ENCODE measurements at places on chromosomes 13 and 19.

DNA sequence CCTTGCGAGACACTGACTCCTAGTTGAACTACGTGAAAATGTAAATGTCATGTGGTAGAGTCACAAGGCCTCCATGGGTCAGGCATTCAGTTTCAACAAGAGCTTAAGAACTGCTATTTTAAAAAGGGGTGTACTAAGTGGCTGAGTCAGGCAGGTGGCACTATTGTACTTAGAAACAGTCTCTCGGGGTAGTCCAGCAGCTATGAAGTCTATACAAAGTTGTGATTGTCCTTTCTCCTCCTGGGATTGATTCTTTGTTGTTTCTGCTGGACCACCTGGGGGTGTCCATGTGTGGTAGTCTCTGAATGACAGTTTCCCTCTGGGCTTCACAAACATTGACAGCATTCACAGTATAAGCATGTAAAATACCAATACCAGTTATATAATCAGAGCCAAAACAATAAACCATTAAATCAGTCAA lies 33.0 kb downstream of the UGGT2 start:
- no peak for DNase-seq

DNA sequence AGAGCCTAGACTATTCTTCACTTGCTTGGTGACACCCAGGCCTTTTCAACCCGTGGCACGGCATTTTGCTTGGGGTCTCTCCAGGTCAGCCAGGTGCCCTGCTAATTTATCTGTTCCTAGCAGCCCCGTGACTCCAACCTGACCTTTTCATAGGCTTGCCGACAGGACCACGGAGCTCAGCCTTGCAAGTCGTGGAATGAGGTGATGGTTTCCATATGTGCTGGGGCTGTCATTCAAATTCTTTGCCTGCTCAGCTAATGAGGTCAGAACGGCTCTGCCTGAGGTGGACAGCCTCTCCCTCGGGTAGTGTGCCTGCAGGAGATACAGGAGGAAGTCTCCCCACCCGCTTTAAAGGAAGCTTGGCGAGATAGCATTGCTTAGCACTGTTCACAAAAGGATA lies 61.0 kb downstream of the SHISA2 start:
- DNase-seq: no peak

- DNase-seq: no peak
These were observed 4.0 kb upstream of the PRAM1 start for GRCh38 chr19:8506402-8506957.

DNA sequence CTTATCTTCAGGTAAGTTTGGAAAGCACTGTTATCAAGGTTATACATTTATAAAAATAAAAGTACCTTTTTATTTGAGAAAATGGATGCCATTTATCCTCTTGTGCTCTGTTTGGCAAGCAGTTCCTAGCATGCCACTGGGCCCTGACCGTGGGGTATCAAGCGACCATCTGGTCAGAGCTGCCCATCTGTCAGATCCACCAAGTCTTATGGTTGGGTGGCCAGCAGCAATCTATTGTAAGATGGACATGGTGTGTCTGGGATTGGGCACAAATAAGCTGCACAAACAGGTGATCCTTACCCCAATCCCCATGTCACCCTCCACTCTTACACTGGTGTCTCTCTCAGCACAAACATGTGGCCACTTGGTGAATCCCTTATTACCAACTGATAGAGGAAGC lies 178.5 kb downstream of the DLEU7 start:
- DNase-seq: no peak

DNA sequence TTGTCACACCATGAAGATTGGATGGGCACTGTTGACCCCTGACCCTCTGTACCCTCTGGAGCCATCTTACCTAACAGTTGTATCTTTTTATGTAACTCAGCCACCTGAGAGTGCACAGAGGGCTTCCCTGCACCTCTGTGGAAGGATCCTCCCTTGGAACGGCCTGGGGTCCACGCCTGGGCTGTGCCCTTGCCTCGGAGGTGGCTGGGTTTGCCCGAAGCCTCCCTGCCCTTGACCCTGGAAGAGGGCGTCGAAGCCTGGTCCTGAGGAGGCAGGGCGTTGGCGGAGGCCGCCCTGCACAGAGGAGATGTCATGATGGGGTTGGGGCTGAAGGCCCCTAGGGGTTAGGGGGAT lies 241 bp downstream of the ODAD3 start:
- DNase-seq: no peak

- no peak for DNase-seq
These were observed 18.8 kb downstream of the HIPK4 start for GRCh38 chr19:40370997-40371801.

DNA sequence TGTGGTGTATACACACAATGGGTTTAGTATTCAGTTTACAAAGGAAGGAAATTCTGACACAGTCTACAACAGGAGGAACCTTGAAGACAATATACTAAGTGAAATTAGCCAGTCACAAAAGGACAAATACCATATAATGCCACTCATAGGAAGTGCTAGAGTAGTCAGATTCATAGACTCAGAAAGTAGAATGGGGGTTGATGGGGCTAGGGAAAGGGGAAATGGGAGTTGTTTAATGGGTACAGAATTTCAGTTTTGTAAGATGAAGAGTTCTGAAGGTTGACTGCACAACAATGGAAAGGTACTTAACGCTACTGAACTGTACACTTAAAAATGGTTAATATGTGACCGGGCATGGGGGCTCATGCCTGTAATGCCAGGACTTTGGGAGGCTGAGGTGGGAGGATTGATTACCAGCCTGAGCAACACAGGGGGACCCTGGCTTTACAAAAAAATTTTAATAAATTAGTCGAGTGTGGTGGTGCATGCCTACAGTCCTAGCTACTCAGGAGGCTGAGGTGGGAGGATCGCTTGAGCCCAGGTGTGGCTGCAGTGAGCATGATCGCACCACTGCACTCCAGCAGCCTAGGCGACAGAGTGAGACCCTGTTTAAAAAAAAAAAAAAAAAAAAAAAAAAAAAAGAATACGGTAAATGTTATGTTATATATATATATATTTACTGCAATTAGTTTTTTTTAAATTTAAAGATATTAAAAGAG lies 45.0 kb downstream of the SLC15A1 start:
- DNase-seq: no peak

DNA sequence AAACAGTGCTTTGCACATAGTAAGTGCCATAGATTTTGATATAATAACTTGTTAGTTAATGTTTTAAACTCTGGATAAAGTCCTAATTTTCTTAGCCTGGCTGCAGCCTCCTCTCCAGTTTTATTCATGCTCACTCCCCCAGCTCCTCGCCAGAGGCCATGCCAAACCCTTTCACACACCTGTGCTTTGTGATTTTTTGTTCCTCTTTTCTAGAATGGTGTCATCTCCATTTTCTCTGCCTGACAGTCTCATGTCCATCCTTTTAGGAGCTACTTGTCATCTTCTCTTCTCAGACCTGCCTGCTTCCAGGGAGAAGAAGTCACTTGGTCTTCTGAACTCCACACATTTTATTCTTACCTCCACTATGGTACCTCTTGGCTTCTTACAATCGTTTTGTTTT lies 55.8 kb upstream of the SPATA13 start:
- no peak for DNase-seq

DNA sequence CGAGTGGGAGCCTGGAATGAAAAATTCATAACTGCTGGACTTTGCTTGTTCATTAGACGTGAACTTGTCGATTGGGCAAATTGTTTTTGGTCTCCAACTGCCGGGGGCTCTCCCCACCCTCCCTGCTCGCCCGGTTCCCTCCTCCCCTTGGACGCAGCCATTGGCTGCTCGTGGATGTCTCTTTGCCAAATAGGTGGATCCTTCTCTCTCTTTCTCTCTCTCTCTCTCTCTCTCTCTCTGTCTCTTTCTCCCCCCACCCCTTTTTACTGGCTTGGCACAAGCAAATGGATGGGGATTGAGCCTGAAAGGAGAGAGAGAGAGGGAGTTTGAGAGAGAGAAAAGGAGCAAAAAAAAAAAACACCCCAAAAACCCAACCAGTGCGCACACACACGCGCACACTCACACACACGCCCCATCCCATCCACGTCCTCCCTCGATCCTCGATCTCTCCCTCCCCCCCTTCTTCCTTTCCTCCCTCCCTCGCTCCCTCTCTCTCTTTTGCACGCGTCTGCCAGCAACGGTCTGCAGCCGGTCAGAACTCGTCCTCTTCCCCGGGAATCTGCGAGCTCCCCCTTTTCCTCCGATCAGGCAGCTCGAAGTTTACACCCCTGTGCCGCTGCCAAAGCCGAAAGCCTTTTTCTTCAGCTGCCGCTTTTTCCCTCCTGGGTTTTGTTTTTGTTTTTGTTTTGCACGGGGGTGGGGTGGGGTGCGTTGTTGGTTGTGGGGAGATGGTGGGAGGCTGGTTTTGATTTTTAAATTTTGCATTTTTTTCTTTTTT lies 27.8 kb downstream of the NFIX start:
- no peak for DNase-seq

DNA sequence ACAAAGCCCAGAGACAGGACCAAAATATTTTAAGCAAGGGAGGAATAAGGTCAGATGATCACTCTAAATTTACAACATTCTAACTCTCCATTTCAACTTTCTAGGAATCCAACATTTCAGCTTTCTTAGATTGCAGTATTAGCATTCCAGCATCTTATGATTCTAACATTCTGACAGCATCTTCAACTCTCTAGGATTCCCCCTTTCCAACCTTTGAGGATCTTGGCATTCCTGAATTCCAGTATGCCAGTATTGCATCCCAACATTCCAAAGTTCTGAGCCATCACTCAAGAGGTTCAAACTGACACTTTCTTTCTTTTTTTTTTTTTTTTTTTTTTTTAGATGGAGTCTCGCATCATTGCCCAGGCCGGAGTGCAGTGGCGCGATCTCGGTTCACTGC lies 13.8 kb downstream of the TGFB1 start:
- DNase-seq: no peak

DNA sequence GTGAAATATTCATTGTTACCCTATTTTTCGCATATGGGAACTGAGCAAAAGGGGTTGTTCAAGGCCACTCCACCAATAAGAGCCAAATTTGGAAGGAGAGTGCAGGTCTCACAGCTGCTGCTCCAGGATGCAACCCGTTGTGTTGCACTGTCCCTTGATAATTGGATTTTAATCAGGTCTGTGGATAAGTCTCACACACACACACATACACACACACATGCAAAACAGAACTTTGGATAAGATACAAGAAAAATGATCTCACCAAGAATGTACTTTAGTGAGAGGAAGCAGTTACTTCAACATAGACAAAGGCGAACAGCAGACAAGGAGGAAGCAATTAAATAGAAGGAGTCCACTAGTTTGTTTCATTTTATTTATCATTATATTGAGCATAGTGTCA lies 127.3 kb upstream of the EDNRB start:
- no peak for DNase-seq

- no peak for DNase-seq
These were observed 76.0 kb downstream of the KCTD15 start for GRCh38 chr19:33872445-33873320.

DNA sequence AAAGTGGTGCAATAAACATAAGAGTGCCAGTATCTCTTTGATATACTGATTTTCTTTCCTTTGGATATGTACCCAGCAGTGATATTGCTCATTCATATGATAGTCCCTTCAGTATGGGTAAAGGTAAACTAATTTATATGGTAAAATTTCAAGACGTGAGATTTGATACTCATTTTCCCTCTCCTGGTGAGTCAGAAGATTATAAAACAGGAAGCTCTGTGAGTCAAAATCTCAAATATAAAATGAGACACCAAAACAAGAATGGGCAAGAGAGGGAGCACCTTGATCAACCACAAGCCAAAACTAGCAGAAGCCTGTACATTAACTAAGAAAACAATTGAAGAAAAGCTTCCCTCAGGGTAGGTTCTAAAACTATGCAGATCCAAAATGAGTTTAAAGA lies 216.3 kb downstream of the SLITRK6 start:
- DNase-seq: no peak

GRCh38 chr19:2097203-2097885 lies 629 bp downstream of the IZUMO4 start:
- DNase-seq: peak; percentile 51

- DNase-seq: no peak
These were observed 771.4 kb downstream of the OLFM4 start for GRCh38 chr13:53800011-53800410.

DNA sequence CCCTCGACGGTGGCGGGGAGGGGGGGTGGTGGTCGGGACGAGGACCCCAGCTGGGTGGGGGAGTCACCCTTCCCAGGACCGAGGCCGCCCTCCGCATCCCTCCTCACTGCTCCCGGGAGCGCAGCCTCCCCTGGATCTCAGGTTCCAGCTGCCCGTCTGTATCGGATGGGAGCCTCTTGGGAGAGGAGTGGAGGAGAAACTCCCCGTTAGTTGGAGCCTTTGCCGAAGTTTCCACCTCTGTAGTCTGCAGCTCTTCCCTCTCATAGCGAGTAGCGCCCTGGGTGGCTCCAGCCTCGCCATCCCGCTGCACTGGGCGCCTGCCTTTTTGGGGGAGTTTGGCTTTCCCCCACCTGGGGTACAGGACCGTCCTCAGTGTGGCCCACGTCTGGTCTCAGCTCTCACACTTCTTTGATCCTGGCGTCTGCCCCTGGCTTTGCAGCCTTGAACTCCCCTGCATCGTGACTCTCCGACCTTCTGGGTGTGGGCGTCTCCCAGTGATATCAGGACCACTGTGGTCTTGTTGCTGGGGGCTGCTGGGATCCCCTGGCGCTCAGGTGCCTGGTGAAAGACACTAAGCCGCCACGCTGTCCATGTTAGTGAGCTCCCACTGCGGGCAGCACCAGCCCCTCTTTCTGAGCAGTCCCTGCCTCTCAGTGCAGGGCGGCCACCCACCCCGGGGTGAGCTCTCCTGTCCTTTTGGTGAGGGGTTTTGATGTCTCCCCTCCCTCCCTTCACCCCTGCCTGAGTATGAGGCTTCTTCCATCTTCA lies 1.1 kb downstream of the CNOT3 start:
- no peak for DNase-seq

- DNase-seq: no peak
These were observed 74.5 kb upstream of the ANKRD10 start for GRCh38 chr13:110989331-110989730.

DNA sequence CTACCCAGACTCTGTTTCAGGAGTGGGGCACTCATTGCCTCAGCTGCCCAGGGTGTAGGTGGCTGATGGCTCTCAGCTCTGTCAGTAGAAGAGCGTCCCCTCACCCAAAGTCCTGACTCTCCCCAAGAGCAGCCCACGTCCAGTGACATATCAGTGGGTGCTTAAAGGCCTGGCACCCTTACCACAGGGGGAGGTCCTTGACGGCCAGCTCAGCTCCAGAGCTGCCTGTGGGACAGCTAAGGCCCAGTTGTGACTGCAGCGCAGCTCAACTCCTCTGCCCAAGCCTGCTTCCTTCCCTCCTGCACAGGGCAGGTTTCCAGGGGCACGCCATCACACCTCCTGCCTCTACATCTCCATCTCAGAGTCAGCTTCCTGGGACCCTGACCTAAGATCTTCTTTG lies 32.4 kb downstream of the GRIK5 start:
- no peak for DNase-seq
